ENCODE measurements at places on chromosomes 4 and X.

DNA sequence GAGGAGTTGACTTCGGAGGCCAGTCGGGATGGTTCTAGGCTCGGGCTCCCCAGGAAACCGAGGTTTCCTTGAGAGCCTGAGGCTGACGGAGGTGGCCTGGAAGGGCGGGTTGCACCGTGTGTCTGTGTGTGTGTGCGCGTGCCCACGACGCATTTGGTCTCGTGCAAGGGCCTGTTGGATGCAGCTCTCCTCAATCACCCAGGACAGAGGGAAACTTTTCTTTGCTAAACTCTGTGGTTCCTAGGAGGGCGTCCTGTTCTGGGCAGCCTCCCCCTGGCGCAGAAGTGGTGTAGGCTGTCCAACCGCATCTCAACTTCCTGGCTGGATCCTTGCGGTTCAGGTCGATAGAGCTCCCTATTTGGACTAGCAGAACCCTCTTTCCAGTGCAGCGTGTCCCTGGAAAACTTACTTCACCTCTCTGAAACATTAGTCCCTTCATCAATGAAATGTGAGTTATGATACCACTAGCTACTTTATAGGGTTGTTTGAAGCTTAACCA lies 973 bp downstream of the STK32B start:
- no peak for DNase-seq

DNA sequence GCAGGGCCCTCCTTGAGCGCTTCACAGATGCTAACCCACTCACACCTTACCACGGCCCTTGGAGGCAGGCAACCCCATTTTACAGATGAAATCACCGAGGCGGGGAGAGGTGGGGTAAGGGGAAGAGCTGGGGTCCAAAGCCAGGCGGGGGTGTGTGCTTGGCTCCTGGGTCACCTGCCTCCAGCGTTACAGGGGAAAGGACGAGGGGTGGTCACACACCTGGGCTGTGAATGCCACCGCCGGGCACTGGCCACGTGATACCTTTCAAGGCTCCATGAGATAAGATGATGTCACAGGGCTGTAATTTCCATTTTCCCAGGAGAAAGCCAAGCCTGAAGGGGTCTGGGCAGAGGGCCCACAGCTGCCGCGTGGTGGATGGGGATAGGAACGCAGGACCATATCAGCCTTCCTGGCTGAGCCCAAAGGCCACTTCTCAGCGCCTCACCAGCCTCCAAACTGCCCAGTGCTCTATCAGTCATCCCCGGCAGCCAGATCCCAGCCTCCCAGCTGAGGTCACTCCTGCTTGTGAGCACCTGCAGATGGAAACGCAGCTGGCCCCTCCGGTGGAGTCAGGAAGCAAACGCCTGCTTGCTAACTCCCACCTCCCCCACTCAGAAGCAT lies 62.4 kb upstream of the CRMP1 start:
- no peak for DNase-seq

DNA sequence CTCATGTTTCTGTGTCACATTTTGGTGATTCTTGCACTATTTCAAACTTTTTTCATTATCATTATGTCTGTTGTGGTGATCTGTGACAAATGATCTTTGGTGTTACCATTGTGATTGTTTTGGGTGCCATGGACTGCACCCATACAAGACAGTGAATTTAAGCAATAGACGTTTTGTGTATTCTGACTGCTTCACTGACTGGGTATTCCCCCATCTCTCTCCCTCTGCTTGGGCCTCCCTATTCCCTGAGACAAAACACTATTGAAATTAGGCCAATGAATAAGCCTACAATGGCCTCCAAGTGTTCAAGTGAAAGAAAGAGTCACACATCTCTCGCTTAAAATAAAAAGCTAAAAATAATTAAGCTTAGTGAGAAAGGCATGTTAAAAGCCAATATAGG lies 60.2 kb downstream of the BANK1 start:
- DNase-seq, result no peak

DNA sequence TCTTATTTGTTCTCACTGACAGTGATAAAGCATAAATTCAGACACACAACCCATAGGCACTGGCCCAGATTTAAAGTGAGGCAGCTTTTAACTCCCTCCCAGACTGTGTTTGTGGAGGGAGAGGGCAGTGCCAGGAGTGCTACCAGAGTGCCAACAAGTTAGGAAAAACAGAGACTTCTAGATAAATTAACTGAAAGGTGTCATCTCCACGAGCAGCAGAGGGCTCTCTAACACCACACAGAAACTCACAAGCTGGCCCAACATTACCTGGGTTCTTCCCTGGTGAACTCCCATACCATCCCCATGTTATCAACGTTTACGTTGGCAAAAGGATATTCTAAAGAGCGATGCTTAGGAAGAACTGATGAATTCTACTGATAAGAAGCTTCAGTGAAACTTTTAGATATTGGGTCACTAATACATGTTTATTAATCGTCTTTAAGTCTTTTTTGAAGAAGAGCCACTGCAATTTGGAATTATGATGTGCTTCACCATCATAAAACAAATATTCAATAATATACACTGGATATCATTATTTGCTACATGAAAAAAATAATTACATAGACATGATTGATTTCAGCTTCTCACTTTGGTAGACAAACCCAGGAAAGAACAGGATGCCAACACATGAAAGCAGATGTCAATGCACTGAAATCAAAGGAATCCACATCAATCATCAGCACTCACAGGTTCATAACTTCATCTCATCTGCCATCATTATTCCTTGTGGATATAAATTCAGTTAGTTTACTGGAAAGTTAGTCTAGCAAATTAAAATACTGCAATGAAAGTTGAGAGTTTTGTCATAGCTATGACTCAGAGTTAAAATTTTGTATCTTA lies 121.2 kb upstream of the NAP1L5 start:
- DNase-seq, result no peak

DNA sequence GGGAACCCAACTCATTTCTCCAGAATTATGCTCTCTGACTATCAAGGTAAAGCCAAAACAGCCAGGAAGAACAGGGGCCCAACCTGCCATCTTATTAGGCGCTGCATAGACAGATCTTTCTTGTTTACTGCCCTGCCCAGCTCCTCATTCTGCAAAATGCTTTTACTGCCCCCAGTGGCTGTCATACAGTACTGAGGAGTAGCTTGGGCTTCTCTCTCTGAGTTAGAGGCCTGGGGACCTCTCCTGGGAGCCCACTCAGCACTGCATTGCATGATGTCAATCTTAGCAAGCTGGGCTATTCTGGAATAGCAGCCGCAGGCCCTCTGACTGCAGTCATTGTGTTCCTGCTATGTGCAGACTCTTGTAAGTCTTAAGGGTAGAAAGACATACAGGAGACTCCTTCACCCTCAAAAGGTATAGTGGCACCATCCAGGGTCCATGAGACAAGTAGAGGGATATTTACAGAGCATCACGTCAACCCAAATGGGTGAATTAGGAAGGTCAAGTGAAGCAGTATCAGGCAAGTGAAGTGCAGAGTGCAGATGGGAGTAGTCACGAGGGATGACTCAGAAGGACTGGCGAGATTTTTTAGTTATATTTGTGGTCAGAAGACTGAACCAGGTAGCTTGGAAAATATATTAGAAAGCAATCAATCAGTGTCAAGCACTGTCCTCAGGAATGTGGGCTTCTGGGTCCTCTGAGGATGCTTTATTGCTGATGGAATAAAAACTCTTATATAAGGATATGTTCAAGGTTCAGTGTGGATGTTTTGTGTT lies 294.1 kb upstream of the SFRP2 start:
- DNase-seq, result no peak

- no peak for DNase-seq
Measured at GRCh38 chr4:122895336-122895995, 26.9 kb downstream of the NUDT6 start.

GRCh38 chr4:81470456-81471297 lies 1.0 kb downstream of the RASGEF1B start:
- no peak for DNase-seq

- no peak for DNase-seq
Measured at GRCh38 chr4:39061457-39061856, 575 bp upstream of the KLHL5 start.

DNA sequence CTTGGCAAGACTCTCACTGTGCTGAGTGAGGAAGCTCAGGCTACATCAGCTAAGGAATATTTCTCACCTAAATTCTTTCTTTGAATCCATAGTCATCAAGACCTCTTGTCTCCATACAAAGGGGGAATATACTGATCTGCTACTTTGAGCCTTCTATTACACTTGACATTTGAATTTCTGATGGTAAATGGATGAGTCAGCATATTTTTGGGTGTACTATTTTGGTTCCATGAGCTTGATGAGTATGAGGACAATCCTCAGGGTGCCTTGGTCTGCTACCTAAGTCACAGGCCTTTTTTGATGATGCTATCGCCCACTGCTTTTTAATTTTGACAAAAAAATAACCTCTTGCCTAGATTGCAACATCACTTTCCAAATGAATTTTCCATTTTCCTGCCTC lies 415.7 kb downstream of the PPP1R2C start:
- no peak for DNase-seq

DNA sequence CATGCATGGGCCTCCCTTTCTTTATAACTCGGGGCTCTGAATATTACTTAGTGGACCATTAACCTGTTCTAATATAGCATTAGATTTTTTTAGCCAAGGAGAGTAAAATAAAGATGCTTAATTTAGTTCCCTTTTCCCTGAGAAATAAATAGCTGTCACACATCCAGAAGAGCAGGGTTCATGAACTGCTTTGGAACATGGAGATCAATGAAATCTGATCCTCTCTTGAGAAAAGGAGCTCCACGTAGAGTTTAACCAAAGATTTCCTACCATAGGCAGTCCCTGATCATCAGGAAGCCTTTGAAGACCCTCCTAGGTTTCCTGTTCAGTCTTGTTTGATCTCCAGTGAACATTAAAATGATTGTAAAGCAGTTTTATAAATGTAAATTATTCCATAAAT lies 8.5 kb upstream of the PCDH19 start:
- DNase-seq, result no peak

DNA sequence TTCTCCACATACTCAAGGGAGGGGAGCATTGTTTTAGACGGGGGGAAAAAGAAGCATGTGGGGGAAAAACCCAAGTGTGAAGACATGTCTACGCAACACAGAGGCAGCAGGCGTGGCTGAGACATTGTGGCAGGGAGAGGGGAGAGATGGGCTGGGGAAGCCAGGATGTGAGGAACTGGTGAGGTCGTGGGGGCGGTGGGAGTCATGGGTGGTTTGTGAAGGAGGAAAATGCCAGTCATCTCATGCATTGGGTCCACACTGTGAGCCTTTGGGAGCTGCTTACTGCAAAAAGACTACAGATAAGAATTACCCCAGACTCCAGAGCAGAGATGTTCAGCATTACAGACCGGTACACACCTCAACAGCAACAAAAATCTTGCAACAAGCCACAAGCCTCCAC lies 2.1 kb downstream of the JAKMIP1 start:
- DNase-seq, result no peak

DNA sequence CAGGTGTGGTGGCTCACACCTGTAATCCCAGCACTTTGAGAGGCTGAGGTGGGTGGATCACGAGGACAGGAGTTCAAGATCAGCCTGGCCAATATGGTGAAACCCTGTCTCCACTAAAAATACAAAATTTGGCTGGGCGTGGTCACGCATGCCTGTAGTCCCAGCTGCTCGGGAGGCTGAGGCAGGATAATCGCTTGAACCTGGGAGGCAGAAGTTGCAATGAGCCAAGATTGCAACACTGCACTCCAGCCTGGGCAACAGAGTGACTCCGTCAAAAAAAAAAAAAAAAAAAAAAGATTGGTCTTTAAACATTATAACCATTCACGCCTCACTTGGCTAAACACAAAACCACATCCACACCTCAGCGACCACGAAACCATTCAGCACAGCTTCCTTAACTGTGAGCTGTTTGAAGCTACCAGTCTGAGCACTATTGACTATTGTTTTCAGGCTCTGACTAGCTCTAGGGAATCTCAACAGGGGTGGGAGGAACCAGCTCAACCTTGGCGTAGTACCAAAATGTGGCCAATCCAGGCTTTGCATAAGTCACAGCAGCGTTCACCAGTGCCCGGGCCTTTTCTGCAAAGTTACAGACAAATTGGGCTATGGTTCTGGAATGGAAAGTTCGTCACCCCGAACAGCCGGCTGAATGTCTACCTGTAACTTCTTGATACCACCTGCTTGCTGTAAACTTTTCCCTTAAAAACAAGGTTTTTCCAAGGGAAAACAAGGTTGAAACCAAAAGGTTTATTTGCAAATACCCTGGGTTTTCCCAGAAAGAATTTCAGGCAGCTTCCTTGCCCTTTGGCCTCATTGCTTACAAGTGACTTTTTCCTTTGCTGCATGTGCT lies 73.6 kb upstream of the DHX15 start:
- DNase-seq, result no peak

- DNase-seq, result no peak
Measured at GRCh38 chr4:186161138-186161537, 30.2 kb upstream of the CYP4V2 start.

DNA sequence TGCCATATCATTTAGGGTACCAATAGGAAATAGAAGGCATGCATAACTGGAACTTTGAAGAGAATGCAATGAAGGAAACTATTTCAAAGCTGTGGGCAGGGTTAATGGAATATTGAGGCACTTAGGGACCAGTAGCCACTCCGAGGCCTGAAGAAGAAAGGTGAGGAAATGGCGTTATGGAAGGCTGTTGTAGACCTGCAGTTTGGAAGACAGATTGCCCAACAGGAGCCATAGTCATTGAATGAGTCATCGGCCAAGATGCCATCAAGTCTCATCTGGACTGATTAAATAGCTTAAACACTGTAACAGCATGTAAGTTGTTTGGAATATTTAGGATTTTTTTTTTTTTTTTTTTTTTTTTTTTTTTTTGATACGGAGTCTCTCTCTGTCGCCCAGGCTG lies 11.6 kb downstream of the CXCL13 start:
- DNase-seq, result no peak

- DNase-seq, result no peak
Measured at GRCh38 chrX:75154871-75155270, 1.2 kb downstream of the ABCB7 start.

GRCh38 chr4:78357122-78357521 lies 194.4 kb upstream of the ANXA3 start:
- no peak for DNase-seq

DNA sequence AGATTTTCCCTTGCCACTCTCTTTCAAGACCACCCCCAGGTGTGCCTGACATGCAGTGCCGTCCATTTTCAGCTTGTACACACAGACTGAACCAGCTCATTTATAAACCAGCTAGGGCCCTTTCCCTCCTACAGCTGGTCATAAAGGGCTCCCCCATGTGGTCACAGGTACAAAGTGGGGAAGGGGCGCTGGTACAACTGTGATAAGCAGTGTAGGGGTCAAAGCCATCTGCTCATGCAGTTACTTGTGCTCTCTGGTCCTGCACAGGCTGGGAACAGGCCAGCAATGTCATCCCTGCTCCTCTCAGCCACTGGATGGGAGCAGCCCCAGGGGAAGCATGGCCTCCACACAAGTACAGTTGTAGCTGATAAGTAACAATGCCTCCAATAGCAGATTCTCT lies 20.6 kb downstream of the GABRQ start:
- DNase-seq, result no peak

GRCh38 chr4:112726041-112726440 lies 89.1 kb downstream of the LARP7 start:
- DNase-seq, result no peak

DNA sequence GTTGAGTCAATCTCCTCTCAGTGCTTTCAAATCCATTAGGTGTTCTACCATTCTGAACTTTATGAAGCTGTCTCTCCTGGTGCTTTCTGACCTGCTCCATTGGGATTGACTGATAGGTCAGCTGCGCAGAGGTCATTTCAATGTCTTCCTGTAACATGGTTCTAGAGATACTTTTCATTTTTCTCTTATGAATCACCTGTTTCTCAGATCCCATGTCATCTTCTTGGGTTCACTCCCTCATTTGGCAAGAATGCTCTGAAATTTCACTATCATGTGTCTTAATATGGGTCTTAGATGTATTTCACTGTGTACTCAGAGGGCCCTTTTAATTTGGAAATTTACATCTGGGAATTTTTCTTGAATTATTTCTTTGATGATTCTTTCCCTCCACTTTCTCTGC lies 13.8 kb upstream of the PGM2 start:
- DNase-seq, result no peak
